Activated T-helper 17 cell treated with anti-CD3 and anti-CD28 coated beads, Interleukin-2, amount 50 U/mL, for 72 hours (primary cell): ENCODE measurements at places on chromosomes 12 and 14.

DNA sequence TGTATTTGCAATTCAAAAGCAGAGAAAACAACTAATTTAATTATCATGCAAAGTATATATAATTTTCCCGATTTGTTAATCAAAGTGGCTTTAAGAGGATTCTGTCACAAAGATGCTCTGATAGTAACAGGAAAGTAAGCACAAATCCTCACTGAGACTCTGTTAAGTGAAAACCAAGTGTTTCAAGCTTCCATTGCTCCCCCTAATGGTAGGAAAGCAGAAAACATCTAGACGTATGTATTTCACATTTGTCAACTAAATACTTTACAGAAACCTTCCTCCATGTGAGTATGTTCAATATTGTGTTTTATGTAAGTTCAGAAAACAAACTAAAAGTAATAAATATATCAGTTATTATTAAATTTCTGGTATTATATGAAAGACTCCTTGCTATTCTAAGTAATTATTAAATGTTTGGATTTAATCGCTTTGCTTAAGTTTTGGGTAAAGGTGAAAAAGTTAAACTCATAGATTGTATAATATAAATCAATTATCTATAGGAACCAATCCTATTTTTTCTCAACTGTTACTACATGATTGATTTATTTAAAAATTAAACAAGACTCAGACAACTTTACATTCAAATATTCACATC is 1.5 kb upstream of the NTS start:
- no peak for ATAC-seq

GRCh38 chr12:66080791-66081190 is 49.8 kb downstream of the LLPH start:
- ATAC-seq: no peak

DNA sequence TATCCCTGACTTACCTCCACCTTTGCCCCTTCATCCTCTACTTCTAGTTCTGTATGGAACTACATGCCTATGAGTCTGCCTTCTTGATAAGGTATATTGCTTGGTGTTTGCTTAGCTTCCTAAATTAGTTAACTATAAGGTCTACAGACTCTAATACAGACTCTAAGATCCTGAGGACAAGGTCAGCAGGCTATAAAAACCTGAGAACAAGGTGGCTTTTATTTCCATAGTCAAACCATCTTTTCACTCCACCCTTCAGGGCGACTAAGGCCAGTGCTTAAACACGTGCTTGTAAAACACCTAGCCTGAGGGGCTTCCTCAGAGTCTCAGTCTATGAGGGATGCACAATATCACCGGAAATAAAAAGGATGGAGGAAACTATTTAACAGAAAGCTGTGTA is 36.1 kb upstream of the COL2A1 start:
- no peak for ATAC-seq

DNA sequence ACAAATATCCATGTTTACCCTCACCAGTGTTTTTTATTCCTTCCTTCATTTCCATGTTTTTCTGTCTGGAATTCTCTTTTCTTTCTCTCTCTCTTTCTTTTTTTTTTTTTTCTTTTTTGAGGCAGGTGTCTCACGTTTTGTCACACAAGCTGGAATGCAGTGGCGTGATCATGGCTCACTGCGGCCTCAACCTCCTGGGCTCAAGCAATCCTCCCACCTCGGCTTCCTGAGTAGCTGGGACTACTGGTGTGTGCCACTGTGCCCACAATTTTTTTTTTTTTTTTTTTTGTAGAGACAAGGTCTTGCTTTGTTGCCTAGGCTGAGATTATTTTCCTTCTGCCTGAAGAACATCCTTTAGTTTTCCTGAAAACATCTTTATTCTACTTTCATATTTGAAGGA is 15.0 kb upstream of the AMIGO2 start:
- ATAC-seq: no peak

- ATAC-seq: no peak
Measured at GRCh38 chr14:75445236-75445635, 17.4 kb downstream of the JDP2 start.

DNA sequence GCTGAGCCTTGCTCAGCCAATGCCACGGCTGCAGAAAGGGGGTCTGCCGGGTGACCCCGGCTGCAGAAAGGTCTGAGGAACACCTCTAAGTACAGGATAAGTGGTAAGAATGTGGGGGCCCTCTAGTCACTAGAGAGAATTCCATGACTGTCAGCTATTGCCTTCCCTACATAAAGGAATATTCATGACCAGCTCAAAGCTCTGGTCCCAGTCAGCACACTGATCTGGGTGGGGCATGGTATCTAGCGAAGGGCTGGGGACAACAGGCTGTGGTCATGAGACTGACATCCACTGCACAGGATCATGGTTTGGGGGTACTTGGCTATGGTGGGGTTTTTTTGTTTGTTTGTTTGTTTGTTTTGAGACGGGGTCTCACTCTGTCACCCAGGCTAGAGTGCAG is 42.1 kb downstream of the DCAF4 start:
- ATAC-seq: no peak
